Cortex of kidney (tissue), 1 donor: ENCODE measurements at places on chromosomes 1 and 21.

GRCh38 chr1:65172936-65173690 lies 25.1 kb downstream of the AK4 start:
- DNase-seq = no peak

DNA sequence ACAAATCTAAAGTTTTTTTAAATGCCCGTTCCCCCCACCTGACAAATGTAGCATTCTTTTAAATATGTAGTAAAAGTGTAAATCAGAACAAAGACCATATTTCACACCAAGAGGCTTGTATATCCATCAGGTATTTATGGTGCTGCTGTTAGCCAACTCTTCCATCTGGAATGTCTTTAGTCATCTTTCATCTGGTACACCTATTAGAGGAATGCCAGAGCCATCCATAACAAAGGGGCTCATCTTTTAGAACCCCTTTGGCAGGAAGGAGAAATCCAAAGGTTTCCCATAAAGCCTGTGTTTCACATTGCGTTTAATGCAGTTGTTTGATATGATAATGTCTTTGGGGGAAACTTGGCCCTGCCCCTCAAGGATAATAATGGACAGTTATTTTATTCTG lies 79.3 kb upstream of the C1orf87 start:
- no peak for DNase-seq

DNA sequence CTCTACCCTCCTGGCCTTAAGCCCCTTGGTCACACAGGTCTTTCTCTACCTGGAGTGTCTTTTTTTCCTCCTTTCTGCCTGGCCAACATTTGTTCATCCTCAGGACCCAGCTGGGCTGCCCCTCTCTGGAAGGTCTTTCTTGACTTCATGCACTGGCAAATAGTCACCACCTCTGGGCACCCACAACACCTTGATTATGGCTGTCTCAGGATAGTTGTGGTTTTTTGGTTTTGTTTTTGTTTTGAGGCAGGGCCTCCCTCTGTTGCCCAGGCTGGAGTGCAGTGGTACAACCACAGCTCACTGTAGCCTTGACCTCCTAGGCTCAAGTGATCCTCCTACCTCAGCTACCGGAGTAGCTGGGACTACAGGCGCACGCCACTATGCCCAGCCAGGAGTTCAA lies 10.8 kb downstream of the RPS6KA1 start:
- no peak for DNase-seq

- DNase-seq = no peak
Measured at GRCh38 chr1:21308847-21309652, 18.8 kb upstream of the ECE1 start.

DNA sequence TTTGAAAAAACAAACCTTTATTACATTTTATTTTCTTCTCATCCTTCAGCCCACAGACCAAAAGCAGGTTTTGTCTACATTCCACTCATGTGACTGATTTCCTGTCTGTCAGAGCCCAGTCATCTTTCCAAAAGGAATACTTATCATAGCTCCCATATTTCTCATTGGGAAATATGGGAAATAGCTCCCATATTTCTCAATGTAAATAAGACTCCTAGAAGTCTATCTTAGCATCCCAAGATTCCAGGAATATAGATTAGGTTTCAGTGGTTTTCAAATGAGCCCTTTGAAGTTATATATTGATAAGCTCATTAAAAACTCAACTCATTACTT lies 19.1 kb upstream of the NRDC start:
- DNase-seq = no peak

- DNase-seq = no peak
Measured at GRCh38 chr1:171743081-171743870, 1.4 kb upstream of the VAMP4 start.

DNA sequence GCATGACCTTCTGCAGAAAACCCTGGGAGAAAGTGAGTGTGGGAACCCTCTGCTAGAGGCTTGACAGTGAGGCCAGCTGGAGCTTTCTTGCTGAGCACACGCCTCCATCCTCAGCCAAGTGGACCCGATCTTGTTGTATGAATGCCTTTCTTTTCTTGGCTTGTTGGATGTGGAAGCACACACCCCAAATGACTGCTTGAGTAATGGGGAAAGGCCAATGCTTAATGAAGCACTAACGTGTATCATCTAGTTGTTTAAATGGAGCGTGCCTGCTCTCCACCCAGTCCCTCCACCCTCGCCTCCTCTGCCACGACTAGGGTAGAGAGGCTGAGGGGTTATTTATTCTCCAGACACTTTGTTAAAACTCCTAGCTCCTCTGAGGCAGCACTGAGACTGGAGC lies 54.3 kb upstream of the IKBKE start:
- no peak for DNase-seq

DNA sequence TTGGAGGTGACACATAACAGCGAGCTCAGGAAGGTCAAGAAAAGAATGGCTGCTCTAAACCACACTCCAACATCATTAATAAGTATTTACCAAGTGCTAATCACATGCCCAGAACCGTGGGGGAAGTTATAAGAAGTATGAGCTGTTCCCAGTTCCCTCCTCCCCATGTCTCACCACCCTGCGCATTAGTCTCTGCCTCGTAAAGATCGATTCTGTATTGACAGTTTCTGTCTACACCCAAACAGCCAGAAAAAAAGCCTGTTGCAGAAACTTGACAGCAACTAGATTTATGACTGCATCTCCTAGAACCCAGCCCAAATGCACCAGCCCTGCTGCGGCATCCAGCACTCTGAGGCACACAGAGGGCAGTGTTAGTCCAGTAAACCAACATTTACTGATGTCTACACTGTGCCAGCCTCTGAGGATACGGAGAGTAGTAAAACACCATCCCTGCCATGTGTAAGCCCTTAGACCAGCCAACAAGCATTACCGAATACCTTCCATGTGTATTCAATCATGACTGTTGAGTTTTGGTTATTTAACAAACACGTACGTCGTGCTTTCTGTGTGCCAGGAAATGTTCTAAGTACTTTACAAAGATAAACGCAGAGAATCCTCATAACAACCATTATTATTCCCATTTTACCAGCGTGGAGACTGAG lies 63.6 kb upstream of the ZBTB40 start:
- DNase-seq = no peak

DNA sequence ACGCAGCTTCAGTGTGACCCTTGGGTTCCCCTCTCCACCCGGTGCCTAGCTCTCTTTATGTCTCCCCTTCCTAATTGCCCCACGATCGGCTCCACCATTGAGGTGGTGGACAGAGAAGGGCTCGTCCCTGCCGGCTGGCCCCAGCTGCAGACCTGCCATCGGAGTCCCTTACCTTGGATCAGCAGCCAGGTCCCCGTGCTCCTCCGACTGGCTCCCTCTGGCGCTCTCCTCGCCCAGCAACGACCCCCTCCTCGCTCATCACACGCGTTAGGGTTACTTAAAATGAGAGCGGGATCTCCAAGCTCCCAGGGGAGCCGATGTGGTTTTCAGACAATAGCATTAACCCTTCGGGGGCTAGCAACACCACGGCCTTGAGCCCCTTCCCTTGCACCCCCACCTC lies 8.1 kb upstream of the ETV3L start:
- no peak for DNase-seq

GRCh38 chr1:215003686-215004085 lies 78.9 kb upstream of the KCNK2 start:
- no peak for DNase-seq

DNA sequence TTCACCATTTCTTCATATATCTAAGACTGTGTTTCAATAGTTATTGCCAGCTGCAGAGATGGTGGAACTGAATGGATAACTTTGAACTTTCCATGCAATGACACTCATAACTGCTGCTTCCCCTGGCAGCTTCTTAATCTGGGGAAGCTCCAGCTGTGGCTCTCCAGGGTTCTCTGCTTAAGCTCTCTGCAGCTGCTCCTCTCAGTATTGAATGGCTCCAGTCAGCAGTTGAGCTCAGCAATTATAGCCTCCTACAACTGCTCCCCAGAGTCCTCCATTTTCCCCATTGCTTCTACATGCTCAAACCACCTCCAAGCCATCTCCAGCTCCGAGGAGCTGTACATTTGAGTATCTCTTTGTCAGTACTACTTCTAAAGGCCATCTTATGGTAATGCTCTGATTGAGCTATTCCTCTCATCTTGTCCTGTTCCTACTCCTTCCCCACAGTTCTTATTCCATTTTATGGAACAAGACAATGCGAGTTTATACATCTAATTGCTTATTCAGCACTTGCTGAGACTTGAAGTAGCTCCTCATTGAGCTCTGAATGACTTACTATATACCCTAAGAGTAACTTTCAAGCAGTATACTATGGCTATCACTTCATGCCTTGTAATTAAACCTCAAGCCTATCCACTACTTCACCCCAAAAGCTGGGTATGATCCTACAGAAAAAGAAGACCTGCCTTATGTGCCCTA lies 362.4 kb downstream of the NEGR1 start:
- DNase-seq = no peak

DNA sequence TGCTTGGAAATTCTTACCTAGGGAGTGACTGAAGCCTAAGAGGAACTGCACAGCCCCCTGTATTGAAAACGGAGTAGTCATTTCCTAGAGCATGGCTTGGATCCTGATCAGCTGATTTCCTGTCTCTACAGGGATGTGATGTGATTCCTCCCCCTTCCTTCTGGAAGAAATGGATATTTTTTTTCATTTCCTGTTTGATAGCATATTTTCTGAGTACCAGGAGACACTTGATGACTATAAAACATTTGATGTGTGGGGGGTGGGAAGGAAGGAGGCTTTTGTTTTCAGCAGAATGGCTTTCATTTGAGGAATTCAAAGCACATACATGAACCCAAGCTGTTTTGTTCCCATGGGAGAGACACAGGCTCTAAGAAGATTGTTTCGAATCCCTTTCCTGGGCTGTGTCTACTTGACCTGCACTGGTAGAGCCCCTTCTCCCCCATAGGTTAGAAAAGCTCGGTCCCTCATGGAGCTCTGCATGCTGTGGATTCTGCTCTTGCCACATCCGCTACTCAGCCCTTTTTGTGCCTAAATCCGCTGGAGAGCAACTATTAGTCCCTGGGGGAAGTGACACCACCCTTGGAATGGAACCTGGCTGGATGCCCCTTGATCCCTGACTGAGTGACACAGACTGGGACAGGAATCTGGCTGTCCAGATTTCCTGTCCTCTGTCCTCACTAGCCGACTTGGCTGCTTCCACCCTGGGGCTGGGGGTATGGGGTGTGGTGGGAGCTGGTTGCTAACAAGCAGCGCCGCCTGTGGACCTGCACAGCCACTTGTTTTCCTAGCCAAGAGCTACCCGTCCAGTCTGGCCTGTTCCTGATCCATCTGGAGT lies 71.8 kb upstream of the MACF1 start:
- no peak for DNase-seq

DNA sequence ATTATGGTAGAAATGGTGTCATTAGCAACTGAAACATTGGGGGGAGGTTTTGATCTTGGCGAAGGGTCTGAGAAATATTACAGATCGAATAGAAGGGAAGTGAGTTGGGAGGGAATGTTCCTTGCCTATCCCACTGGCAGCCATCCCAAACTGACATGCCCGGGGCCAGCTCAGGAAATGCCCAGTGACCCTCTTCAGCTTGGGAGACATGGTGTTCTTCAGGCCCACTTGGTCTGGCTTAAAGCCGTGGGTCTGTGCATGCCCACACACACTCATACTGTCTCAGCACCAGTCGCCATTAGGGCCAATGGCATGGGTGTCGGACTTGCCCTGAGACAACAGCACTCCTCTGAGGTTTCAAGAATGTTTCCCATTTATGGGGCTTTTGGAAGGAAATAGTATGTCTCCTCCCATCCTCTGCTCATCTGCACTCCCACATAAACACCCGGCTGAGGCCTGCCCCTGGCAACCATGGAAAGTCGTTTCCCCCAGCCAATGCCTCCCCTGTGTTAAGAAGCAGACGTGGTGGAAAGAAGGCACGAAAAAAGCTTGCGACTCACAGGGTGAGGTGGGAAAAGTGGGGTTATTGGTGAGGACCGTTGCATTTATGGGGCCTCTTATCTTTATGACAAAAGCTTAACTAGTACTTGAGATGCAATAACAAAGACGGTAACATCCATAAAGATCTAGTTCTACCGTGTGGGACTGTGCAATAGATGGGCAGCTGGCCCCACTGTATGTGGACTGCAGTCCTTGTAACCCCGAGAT lies 2.0 kb downstream of the RNF186 start:
- no peak for DNase-seq

DNA sequence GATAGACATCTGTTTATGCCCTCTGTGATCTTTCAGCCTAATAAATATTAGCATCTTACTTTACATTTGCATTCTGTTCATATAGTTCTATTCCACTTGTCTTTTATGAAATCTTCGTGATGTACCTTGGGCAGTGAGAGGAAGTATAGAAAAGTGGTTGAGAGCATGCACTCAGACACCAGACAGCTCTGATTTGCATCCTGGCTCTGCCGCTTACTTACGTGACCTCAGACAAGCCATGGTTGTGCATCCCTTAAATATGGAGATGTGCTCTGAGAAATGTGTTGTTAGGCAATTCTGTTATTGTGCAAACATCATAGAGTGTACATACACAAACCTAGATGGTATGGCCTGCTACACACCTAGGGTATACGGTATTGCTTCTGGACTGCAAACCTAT lies 22.9 kb downstream of the OVGP1 start:
- no peak for DNase-seq

DNA sequence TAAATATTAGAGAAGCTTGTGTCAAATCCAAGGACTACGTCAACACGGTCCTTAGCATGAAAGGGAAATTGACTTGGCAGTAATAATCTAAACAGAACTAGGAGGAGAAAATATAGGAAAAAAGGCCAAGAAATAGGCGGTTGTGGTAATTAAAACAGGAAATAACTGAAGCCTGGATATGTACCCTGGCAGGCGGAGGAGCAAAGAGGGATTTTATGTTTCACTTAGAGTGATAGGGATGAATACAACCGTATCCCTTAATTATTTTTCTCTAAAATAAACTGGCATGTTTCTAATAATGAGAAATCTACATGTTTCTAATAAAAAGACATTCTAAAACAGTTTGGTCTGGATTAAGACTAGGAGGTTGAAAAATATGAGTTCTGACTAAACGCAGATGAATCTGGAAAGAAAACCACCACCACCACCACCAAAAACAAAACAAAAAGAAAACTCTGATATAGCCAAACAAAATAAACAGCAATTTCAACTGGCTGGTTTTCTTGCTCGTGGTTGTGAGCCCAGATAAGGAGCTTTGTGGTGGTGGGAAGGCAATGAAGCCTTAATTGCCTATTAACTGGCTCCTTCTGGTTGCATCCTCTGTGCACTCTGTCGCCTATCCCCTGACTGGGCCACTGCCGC lies 334.2 kb upstream of the SNX7 start:
- no peak for DNase-seq

GRCh38 chr1:231959225-231959884 lies 332.8 kb downstream of the DISC1 start:
- DNase-seq = no peak

DNA sequence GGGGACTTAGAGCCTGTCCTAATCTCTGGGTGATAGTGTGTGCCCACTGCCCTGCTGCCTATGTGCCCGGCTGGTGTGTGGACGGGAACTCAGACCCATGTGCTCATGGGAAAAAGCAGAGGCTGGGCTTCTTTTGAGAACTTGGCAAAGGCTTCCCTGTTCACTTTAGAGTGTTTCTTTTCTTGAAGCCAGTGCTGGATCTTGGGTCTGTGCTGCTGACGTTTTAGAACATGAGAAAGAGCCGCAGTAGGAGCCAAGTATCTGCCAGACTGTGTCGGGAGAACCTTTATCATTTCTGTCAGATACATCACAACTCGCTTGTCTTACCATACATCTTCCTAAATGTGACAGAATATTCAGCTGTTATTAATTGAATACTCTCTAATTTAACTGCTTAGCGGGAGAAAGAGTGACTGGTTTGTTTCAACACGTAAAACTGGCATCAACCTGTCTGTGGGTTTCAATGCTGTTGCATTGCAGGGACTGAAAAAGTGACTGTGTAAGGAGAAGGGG lies 195.2 kb downstream of the PBX1 start:
- no peak for DNase-seq
